RPMI7951 (cell line): ENCODE measurements at places on chromosomes 13 and 19. TPM values are rescaled to one million over a fixed set of nuclear protein-coding genes. Genes with fewer than 3 reads are reported as not detected.

GRCh38 chr19:12112701-12113100 lies 27.4 kb downstream of the ZNF20 start:
- DNase-seq = peak; percentile 39

- no peak for DNase-seq
Observed at GRCh38 chr19:15532779-15533521, 24.6 kb downstream of the CYP4F22 start.

DNA sequence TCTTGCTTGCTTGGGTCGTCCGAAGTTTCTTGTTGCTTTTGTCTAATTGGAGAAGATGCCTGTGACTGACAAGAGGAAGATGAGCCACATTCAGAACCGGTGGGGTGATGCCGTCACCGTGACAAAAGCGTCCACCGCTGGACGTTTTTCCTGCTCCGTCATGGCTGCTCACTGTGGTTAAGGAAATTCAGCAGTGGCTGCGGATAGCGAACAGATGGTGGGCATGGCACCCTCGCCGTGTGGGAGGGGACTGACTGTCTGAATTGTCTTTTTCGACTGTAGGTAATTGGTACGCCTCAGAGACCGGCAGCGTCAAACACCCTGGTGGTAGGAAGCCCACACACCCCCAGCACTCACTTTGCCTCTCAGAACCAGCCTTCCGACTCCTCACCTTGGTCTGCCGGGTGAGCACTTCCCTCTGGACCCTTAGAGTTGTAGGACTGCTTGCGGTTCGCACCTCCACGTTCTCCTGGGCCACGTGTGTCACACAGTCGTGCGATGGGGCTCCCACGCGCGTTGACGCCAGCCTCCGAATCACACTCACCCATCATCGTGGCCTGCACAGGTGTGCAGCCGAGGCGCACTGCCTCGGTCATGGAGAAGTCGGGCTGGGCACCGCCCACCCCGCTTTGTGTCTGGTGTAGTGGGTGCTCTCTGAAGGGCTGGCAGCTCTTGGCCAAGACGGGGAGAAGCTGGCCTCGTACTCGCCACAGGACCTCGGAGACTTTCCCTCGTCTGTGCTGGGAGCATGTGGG lies 26.5 kb downstream of the ATP4B start:
- no peak for DNase-seq

DNA sequence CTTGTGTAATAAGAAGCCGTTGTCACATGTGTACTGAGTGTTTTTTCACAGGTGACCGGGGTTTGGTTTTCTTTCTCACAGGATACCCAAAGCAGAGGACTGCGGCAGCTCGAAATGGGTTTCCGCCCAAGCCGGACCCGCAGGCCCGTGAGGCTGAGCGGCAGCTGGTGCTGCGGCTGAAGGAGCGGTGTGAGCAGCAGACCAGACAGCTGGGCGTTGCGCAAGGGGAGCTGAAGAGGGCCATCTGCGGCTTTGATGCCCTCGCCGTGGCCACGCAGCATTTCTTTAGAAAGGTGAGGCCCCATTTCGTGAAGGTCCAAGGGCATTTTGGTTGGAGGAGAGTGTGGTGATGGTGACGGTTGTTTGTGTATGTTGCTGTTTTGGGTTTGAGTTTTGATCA lies 236.3 kb downstream of the SLC7A1 start:
- DNase-seq = no peak

DNA sequence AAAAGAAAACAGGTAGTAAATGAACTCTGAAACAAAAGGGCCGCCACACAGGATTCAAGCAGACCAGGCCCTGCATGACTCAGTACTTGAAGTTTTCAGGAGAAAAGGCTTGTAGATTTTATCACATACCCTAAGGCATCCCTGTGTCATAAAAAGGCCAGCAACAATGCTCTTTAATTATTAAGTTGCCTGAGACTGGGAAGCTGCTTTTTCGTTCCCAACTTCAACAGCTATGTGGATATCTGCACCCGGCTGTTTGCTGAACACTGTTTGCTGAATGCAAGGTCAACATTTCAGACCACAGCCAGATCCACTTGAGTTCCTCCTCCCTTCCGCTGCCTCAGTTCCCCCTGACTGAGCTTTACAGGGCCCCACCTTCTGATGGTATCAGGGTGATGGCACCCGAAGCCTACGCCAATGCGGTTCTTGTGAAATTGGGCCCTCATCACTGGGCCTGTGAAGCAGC lies 6.1 kb upstream of the ECH1 start:
- peak; percentile 86 for DNase-seq

GRCh38 chr19:4358709-4359626 lies 15.6 kb downstream of the MPND start:
- DNase-seq = no peak

DNA sequence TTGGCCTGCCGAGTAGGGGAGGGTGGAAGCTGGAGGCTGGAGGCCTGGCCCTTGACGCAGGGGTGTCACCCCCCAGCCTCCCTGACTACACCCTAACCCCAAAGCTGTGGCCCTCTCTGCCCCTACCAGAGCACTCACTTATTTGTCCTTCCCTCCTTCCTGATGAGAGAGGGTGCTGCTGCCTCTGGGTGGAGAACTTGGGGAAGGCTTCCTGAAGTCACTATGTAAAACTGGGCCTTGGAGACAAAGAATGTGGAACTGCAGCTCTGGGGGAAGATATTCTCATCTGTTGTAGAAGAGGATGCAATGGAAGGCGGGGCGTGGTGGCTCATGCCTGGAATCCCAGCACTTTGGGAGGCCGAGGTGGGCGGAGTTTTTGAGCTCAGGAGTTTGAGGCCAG lies 485.2 kb downstream of the ZNF536 start:
- no peak for DNase-seq

GRCh38 chr19:36719687-36720556 lies 32.5 kb downstream of the ZNF567 start:
- DNase-seq = peak; percentile 25

- peak; percentile 70 for DNase-seq
Observed at GRCh38 chr13:32940601-32941000, 75.6 kb upstream of the KL start.

DNA sequence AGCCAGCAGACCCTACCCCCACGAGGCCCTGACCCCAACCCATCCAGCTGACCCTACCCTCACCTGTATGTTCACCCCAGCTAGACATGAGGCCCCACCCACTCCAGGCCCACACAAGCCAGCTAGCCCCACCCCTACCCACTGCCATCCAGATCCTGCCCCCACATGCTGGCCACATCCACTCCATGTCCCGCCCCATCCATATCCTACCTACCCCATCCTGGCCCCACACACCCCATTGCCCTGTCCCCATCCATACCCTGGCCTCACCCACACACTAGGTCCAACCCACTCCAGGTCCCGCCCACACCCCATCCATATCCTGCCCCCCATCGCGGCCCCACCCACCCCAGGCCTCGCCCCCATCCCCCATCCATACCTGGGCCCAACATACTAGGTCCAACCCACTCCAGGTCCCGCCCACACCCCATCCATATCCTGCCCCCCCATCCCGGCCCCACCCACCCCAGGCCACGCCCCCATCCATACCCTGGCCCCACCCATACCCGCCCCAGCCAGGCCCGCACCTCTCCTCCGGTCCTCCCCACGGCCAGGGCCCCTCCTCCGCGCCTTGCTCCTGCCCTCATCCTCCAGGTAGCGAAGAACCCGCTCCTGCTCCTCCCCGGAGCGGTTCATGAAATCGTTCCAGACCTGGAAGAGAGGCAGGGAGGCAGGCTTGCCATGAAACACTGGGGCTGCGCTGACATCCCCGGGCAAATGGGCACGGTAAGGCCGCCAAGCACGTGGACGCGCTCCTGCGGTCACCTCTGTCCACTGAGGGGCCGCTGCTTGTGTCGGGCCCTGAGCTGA lies 7.2 kb downstream of the RNU6-9 start:
- no peak for DNase-seq

- DNase-seq = peak; percentile 77
Observed at GRCh38 chr19:35882114-35882832, 13.9 kb downstream of the APLP1 start.

- DNase-seq = no peak
Observed at GRCh38 chr13:24664726-24665409, 15.3 kb upstream of the ATP12A start.

DNA sequence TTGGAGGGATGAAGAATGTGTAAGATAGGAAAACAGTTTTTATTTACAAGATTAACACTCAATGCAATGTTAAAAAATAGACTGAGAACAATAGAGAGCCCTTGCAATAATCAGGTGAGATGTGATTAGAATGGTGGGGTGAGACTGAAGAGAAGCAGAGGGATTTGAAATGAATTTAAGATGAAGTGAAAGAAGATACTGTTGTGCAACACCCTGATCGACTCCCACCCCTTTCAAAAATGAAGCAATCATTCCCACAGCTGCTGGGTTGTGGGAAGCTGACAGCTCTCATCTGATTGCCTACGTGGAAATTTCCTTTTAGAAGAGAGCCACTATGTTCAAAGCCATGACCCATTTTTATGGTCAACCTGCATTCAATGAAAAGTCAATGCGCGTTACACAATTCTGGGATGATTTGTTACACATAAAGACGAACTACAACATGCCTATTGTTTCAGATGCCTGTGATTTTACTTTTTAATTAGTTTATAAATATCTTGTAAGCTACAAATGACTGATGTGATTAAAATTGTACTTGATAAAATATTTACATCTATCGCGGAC lies 1374.8 kb downstream of the PCDH9 start:
- no peak for DNase-seq

FUT2 gene
- total RNA-seq = not detected in 2 replicates

NCAN gene
- total RNA-seq = 0.12 TPM in 1 of 2 replicates, not detected in the other

KIR2DL1 gene
- total RNA-seq = not detected in 2 replicates
